ENCODE measurements at places on chromosomes 11 and 22. TPM values are rescaled to one million over a fixed set of nuclear protein-coding genes. Genes with fewer than 3 reads are reported as not detected.

The UCP3 gene
- 0.18 TPM for total RNA-seq

The A4GALT gene
- 8.5 TPM for total RNA-seq

The RAG2 gene
- total RNA-seq = not detected

The CCDC15 gene
- total RNA-seq = 1.6 TPM

The E2F8 gene
- total RNA-seq = 1.0 TPM

The MMP13 gene
- total RNA-seq = not detected

The PRG3 gene
- not detected for total RNA-seq

The OR51F1 gene
- total RNA-seq = not detected

The TMPRSS13 gene
- total RNA-seq = not detected

The OSM gene
- total RNA-seq = not detected

Data from endothelial cell of coronary artery (primary cell).